ENCODE measurements at places on chromosomes 3 and 15.

DNA sequence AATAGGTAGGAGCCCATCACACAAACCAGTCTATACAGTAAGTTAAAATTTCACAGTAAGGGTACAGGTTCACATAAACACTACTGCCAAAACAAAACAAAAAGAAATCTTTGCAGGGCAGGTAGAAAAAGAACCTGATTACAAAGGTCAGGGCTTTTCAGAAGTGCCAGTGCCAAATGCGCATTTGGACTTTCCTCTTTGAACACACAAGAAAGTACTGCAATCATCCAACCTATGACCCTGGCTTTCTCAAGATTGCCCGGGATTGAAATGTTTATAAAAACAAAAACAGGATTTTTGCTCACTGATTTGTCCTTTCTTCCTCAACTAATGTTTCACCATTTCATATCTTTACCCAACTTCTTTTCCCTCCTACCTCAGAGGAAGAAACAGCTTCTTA is 47.4 kb downstream of the CBLB start:
- no peak for DNase-seq

GRCh38 chr3:42704136-42704841 is 1.7 kb upstream of the HHATL start:
- no peak for DNase-seq

DNA sequence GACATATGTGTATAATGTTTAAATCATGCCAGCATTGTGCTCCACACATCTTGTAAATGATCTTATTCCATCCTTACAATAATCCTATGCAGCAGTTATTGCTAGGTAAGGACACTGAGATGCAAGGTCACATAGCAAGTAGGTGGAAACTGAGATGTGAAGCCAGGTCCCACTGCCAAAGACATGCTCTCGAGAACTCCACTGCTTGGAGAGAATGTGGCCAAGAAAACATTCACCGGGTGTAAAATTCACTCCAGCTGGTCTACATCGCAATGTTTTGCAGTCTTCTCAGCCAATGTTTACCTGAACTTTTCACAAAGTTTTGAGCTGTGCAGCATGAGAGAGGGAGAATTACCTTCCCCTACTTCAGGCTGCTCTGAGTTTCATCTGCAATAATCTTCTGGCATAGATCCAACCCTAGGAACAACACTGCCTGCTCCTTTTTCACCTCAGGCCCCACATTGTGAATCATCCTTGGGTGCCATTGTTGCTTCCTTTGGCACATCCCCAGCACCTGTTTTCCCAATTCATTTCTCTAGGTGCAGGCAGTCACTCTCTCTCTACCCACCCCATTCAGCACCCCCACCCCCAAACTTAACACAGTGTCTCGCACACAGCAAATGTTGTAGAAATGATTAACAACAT is 53.5 kb upstream of the PRTG start:
- no peak for DNase-seq

DNA sequence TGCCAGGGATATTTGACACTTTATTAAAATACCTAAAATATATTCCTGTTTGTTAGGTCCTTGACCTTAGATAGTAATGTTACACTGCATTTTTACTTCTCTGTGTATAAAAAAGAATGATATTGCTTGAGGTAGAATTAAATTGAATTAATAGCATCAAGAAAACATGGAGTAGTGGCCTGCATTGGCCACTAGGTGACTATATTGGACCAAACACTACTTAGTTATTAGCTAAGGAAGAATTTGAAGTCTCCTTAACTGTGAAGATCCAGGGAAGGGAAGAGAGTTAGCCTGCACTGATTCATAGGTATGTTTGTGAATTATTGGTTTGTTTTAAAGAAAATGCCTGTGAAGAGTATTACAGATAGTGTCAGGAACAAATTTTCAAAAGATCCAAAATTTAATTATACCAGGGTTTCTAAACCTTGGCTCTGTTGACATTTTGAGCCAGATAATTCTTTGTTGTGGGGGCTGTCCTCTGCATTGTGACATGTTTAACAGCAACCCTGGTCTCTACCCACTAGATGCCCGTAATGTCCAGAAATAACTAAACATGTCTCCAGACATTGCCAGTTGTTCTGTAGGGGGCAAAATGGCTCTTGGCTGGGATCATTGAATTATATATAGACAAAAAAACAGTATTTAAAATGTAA is 103.6 kb upstream of the THSD4 start:
- DNase-seq: peak; percentile 28

DNA sequence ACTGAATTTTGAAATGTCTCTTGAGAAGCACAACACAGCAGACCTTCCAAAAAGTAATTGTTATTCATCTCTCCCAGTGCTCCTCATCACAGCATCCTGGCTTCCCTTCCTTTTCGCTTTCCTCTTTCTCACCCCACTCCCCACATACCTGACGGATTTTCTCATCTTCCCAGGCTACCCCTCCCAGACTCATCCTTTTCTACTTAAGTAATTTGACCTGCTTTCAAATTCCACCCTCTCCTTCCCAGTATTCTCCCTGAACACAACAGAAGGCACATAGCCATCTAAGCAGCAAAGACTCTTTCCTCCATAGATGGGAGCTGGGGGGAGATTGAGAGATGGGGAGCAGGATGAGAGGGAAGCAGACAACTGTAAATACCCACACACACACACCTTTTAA is 187.1 kb upstream of the STT3B start:
- DNase-seq: no peak

- DNase-seq: no peak
Measured at GRCh38 chr3:178778589-178778988, 242.4 kb downstream of the KCNMB2 start.

GRCh38 chr15:74425630-74426029 is 8.1 kb downstream of the SEMA7A start:
- no peak for DNase-seq

DNA sequence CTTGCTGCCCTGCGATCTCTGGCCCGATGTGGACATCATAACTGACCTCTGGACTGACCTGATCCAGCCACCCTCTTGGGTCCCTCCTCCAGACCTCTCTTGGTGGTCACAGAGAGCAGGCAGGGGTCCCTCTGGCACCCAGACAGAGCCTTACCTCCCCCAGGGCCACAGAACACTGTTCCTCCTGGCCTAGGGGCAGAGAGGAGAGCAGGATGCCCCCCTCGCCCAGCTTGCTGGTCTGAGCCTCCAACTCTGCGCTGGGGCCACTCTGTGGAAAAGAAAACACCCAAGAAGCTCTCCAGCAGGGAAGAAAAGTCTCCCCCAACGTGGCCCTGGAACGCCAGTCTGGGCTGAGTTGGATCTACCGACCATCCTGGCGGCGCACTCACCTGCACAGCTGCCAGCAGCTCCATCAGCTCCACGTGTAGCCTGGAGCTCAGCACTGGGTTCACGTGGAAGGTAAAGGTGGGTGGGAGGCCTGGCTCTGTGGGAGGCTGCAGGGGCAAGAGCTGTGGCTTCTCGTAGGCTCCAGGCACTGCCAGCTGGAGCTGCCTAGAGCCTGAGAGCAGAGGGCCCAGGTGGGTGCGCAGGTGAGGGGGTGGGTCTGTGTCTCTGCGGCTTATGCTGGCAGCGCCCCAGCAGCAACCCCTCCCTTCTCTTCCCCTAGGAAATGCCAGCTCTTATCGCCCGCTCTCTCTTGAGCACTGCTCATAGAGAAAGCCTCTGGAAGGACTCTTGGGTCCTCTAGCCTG is 6.0 kb downstream of the PLA2G4F start:
- DNase-seq: no peak

DNA sequence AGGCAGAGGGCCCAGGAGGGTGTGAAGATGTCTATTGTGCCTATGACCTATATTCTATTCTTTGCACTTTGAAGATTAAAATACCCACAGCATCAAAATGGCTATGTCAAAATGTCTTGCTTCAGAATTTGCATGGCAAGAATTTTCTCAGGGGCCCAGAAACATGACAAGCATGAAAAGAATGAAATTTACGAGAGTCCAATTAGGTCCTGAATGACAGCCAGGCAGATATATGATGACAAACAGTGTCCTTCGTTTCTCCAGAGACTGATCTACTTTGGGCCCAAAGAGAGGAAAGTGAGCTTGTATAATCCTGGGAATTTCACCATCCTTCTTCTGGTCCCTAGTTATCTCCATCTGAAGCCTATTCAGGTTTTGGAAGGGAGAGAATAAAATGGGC is 609.9 kb downstream of the FHIT start:
- DNase-seq: no peak

DNA sequence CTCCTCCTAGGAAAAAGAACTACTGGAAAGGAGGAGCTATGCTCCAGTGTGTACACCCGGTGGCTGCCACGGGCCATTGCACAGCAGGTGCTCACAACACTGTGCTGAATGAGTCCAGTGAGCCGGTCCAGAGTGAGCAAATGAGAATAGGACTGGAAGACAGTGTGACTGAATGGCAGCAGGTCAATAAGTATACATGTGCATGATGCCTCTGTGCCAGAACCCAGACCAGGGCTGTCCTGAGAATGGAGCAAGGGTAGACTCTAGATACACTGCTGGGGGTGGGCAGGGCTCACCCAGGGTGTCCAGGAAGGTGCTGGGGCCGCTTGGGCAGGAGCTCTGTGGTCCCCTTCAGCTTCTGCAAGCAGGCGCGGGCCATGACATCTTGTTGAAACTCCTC is 8.3 kb downstream of the POLG start:
- no peak for DNase-seq
